ENCODE measurements at places on chromosomes 6 and 20.

DNA sequence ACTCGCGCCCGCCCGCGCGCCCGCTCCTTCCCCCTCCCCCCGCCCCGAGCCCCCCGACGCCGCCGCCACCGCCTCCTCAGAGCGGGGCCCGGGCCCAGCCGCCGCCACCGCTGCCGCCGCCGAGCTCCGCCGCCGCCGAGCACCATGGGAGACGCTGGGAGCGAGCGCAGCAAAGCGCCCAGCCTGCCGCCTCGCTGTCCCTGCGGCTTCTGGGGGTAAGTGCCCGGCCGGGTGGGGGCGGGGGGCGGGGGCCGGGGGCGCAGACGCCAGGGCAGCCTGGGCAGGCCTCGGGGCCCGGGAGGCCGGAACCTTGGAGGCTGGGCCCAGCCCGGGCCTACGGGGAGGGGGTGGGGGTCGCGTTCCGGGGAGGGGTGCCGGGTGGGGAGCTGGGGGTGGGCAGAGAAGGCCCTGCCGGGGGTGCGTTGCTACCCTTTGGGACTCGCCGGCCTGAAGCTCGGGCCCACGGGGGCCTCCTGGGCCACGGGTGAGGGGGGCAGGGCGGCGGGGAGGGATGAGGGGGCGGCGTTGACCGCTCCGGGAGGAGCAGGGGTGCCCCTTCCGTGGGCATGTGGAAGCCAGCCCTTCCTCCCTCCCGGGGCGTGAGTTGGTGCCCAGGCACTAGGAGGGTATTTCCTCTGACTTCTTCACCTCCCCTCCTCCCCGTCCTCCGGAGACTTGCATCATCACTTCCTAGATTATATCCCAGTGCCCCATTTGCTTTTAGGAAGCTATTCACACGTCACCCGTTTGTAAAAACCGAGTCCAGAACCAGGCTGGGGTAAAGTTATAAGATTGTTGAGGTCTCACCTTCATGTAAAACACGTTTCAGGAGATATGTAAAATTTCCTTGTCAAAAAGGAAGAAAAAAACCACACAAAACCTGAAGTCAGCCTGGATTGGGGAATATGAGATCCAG lies 533 bp downstream of the ZFAND3 start:
- DNase-seq, result no peak

GRCh38 chr6:82693094-82693493 lies 329.5 kb downstream of the TPBG start:
- no peak for DNase-seq

GRCh38 chr20:64065974-64066343 lies 3.0 kb downstream of the TCEA2 start:
- DNase-seq, result no peak

GRCh38 chr6:88302769-88303225 lies 136.7 kb upstream of the CNR1 start:
- DNase-seq, result no peak

DNA sequence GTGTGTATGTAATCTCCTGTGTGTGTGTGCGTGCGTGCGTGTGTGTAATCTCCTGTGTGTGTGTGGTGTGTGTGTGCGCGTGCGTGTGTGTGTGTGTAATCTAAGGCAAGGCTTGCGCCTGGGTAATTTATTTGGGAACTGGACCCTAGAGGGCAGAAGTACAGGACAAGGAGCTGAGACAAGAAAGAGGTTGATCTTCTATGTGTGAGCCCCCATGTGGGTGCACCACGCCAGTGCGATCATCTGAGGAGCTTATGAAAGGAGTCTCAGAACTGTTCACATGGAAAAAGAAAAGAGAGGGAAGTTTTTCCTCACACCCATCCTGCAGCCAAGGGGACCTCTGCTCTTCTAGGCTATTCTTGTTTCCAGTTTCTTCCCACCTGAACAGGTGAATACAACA lies 220.1 kb upstream of the GGTLC1 start:
- DNase-seq, result no peak

Measured in right renal cortex interstitium (tissue), 3 donors.